Hematopoietic multipotent progenitor cell treated with erythropoietin and hydrocortisone succinate and interleukin-3 and kit ligand, for 17 days (in vitro differentiated cells): ENCODE measurements at places on chromosomes 3 and 15.

DNA sequence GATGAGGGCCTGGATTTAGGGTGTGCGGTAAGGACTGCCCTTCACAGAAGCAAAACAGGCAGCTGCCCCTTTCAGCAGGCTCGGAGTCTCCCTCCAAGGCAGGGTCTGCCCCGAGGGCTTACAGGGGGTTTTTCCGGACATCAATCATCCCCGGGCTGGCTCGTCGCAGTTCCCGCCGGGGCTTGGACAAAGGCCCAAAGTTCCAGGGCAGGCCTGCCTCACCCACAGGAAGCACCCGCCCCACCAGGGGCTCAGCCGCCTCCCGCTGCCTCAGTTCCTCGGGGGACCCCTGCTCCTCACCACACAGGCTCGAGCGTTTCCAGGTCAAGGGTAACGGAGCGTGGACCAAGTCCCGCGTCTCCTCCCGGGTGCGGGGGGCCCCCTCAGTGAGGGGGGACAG, 27.0 kb downstream of the KIF7 start:
- no peak for DNase-seq

DNA sequence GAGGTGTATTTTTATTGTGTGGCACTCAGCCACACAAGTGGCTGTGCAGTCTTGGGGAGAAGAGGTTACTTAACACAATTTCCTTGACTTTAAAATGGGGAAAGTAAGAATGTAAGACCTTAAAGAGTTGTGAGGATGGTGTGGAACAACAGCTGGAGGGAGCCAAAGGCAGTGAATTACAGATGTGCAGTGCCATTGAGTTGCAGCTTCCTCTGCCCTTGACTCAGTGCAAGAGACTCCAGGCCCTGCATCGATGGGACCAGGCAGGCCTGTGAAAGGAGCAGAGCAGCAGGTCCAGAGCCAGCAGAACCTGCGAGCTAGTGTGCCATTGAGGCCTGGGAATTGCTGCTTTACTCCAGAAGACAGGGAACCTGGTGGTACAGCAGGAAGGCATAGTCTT, 27.2 kb downstream of the EEFSEC start:
- no peak for DNase-seq

DNA sequence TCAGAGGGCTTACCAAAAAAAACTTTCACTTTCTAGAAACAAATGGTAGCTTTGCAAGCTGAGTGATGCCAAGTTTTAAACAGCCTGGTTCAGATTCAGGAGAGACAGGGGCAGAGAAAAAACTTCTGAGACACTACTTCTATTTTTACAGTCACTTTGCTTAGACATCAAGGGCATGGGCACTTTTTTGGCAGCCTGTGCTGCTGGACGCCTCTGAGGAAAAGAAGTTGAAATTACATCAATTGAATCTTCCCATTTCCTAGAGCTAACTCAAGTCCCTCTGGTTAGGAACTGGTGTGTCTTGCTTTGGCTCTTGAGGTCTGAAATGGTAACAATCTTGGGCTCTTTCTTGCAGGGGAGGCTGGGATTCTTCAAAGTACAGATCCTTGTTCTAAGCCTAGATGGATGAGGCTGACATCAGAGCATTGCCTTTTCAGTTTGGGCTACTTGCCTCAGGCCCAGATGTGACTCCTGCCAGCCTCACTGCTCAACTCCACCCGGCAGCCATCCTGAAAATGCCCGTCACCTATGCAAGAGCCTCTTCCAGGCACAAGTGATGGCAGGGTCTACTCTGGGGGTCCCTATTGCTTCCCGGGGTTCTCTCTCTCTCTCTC, 357.5 kb downstream of the FOXP1 start:
- DNase-seq, result no peak

DNA sequence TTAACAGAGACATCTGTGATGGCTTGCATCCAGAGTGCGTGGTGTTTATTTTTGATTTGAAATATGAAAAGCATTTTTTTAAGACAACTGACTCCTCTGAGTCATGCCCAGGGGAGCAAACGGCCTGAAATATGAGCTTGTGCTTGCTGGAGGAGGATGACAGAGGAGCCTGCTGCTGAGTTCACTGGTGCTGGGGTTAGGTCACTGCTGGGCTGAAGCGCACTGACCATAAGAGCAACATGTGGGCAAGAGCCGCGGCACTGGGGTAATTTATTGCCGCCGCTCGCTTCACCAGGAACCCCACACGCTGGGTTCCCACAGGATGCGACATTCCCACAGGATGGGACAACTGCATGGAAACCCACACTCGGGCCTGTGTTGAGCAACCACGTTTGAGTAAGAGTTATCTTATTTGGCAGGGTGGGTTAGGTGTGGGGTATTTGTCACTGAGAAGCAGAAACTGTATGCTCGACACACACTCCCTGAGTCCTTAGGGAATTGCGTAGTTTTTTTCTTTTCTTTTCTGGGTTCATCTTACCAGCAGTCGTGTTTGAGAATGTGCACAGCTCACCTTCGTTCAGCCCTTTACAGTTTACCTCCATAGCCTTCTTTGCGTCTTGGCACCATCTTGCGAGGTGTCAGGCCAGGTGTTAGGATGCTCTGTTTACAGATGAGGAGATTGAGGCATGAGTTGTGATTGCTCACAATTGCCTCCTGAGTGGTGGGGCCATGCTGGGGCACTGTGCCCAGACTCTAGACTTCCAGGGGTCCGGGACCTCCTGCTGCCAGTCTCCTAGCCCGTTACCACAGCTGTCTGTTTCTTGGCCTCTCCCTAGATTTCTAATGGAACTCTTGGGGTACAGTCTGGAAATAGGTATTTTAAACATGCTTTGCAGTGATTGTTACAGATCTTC, 60.4 kb downstream of the SMAD3 start:
- no peak for DNase-seq

DNA sequence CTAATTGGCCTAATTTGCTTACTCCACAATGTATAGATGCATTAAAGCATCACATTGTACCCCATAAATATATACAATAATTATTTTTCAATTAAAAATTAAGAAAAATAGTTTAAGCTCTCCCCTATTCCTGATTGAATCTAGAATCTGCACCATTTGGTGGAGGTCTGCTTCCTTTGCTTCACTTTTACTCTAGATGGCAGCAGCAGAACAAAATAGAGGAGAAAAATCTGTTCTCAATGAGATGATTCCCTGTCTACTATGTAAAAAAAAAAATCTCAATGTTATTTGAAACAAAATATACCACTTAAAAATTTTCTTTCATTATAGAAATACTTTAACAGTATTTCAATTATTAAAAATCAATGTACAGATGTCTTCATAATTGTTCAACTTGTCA, 109.6 kb upstream of the FXR1 start:
- DNase-seq, result no peak

- DNase-seq, result no peak
Measured at GRCh38 chr15:90584841-90585240, 55.1 kb downstream of the CRTC3 start.

DNA sequence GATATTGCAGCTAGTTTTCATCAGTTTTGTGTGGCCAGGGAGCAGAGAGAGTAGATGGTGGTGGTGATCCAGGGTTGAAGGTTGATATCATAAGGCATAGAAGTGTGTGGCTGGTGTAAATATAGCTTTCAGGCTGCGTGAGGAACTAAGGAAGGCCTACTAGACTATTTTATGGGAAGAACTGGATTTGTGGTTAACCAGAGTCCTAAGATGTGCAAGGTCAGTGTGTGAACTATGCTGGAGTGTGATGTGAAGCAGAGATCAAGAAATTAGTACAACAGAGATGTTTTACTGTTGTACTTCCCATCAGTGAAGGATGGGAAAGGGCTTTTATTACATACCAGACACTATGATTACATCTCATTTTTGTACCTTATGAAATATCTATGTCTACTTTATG, 41.5 kb downstream of the MAPK6 start:
- DNase-seq, result no peak

GRCh38 chr15:51780636-51781035, 29.2 kb downstream of the TMOD2 start:
- DNase-seq, result no peak

GRCh38 chr3:195802795-195803194, 8.9 kb downstream of the MUC4 start:
- DNase-seq, result no peak
